ENCODE measurements at places on chromosomes 6 and 20.

GRCh38 chr6:35360349-35361138 is 18.2 kb downstream of the PPARD start:
- DNase-seq = no peak

GRCh38 chr20:57717797-57718196 is 8.0 kb upstream of the PMEPA1 start:
- no peak for DNase-seq

GRCh38 chr6:137973201-137973600 is 106.1 kb downstream of the TNFAIP3 start:
- no peak for DNase-seq

GRCh38 chr6:159941286-159942113 is 27.4 kb upstream of the IGF2R start:
- no peak for DNase-seq

DNA sequence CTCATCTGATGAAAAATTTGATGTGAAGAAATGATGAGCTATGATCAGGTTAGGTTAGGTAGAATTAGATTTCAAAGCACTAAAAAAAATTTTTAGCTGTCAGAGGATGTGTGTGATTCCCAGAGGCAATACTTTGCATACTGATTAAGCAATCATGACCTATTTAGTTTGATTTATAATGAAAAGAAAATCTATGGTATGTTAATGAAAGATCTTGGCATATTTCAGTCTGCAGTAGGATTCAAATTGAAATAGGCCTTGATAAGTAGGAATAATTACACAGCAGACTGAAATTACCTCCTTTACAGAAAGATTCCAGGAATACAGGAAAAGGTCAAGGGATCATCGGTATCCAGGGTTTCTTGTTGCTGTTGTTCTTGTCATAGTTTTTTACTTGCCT is 69.3 kb downstream of the HDDC2 start:
- DNase-seq = no peak

- no peak for DNase-seq
These were observed 17.8 kb upstream of the SLC32A1 start for GRCh38 chr20:38706509-38706908.

All from activated CD8-positive, alpha-beta memory T cell treated with anti-CD3 and anti-CD28 coated beads for 1 hour (primary cell).